DMS79 (cell line): ENCODE measurements at places on chromosomes 3 and 15.

- DNase-seq, result no peak
Observed at GRCh38 chr15:39327005-39327730, 253.7 kb upstream of the THBS1 start.

DNA sequence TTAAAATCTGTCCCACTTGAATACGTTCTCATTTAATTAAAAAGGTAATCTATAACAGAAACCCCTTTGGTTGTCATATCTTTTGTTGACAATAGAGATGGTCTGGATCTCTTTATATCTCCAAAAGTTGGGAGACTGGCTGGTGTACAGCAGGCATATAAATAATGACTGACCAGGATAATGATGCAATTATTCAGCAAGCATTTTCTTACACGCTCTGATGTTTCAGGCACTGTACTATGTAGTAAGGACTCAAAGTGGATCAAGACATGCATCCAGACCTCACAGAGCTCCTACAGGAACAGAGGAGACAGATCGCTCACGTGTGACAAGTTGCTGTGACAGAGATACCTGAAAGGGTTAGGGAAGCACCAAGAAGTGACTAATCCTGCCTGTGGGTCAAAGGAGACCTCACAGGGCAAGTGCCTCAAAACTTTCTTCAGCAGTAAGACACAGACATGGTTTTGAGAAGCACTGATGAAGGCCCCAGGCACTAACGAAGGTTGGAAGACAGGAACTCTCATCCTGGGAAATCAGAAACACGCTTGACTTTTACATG, 25.7 kb downstream of the VPS39 start:
- no peak for DNase-seq

DNA sequence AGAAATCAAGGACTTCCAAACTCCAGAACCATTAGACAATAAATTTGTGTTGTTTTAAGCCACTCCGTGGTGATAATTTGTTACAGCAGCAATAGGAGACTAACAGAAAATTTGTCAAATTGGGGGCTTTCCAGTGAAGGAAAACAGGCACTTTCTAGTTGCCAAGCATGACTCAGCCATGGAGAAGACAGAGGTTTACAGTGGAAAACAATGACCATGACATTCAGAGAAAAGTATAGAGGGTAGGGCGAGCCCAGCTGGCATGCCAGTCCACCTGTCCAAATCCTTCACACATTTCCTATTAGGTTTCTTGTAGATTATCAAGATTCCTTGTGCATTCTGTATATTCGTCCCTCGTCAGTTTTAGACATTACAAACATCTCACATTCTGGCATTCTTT, 24.9 kb downstream of the SLCO2A1 start:
- no peak for DNase-seq

- DNase-seq, result no peak
Observed at GRCh38 chr15:101296418-101297405, 1.7 kb upstream of the SNRPA1 start.
